Nasal cavity respiratory epithelium epithelial cell of viscerocranial mucosa (primary cell): ENCODE measurements at places on chromosomes 7 and 10. TPM values are rescaled to one million over a fixed set of nuclear protein-coding genes. Genes with fewer than 3 reads are reported as not detected.

Gene SSC4D
- 1.0 and 17.3 TPM in 2 replicates for total RNA-seq

Gene CDK1
- 0.68 and 0.85 TPM in 2 replicates for total RNA-seq

Gene OPALIN
- total RNA-seq = not detected in 2 replicates

Gene TMEM176A
- total RNA-seq = not detected in 2 replicates

Gene SPDYE1
- not detected in 2 replicates for total RNA-seq

Gene CFAP58
- 0.34 and 0.36 TPM in 2 replicates for total RNA-seq

Gene PIK3AP1
- 0.64 and 1.0 TPM in 2 replicates for total RNA-seq

Gene UCN3
- not detected in 2 replicates for total RNA-seq

Gene SHTN1
- 3.1 and 5.1 TPM in 2 replicates for total RNA-seq

Gene DIP2C
- 0.68 and 4.8 TPM in 2 replicates for total RNA-seq

Gene TAS2R41
- total RNA-seq = 0.07 TPM in 1 of 2 replicates, not detected in the other

Gene SPDYE9
- not detected in 2 replicates for total RNA-seq

Gene ARHGAP22
- 4.4 and 9.5 TPM in 2 replicates for total RNA-seq

Gene ERCC6
- 22.9 and 36.0 TPM in 2 replicates for total RNA-seq

Gene ZNF467
- total RNA-seq = 0.68 and 3.6 TPM in 2 replicates

Gene TCAF1
- total RNA-seq = 17.1 and 28.4 TPM in 2 replicates

Gene HTR7
- 23.2 and 25.3 TPM in 2 replicates for total RNA-seq

Gene ZNF804B
- not detected in 2 replicates for total RNA-seq

Gene STRIP2
- total RNA-seq = 9.6 and 26.7 TPM in 2 replicates

Gene MBL2
- total RNA-seq = not detected in 2 replicates

Gene LRRC72
- not detected in 2 replicates for total RNA-seq

Gene TUBAL3
- total RNA-seq = 0.34 and 0.36 TPM in 2 replicates

Gene MOSPD3
- 1.0 and 3.1 TPM in 2 replicates for total RNA-seq

Gene CLDN3
- not detected in 2 replicates for total RNA-seq

Gene COL26A1
- not detected in 2 replicates for total RNA-seq
